Thyroid gland (tissue), 4 donors: ENCODE measurements at places on chromosomes 5 and 9. TPM values are rescaled to one million over a fixed set of nuclear protein-coding genes. Genes with fewer than 3 reads are reported as not detected.

SLC1A1 gene
- total RNA-seq = 50.5 TPM

MLLT3 gene
- 45.0 TPM for total RNA-seq

GRCh38 chr5:132060501-132061161, at the start of gene IL3:
Gene IL3 (plus strand): TSS chr5:132060655. CDS start chr5:132060707, 52 bp downstream.
- no peak for DNase-seq

- DNase-seq = no peak
Measured at GRCh38 chr9:15834541-15834940, 281.7 kb downstream of the CCDC171 start.
